Skin of body (tissue), 3 donors: ENCODE measurements at places on chromosomes 1 and 21.

GRCh38 chr1:151681923-151682322, 34.7 kb downstream of the CELF3 start:
- DNase-seq = no peak

DNA sequence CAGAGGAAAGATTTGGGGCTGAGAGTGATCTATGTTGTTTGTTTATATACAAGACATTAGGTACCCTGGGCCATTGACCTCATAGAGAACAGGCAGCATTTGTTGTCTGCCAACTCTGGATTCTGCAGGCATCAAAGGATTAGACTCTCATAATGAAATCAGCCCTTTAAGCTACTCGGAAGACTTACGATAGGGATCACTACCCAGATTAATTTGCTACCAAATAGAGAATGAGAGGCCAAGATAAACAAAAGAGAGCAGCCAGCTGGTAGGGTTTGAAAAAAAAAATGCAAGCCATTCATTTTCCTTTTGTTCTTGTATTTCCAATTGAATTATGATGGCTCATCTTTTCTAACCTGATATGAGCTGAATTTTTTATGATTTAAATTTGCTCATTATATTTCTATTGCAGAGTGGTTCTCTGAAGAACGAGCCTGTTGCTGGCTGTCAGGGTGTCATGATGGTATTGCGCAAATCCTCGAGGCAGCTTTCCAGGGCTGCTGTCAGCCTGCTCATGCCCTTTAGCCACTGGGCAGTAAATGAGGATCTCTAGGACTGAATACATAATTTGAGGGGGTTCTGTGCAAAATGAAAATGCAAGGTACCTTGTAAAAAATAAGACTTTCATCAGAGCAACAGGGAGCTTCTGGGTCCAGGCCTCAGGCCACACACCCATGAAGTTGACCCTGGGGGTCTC, 116.4 kb upstream of the KCNJ15 start:
- no peak for DNase-seq

DNA sequence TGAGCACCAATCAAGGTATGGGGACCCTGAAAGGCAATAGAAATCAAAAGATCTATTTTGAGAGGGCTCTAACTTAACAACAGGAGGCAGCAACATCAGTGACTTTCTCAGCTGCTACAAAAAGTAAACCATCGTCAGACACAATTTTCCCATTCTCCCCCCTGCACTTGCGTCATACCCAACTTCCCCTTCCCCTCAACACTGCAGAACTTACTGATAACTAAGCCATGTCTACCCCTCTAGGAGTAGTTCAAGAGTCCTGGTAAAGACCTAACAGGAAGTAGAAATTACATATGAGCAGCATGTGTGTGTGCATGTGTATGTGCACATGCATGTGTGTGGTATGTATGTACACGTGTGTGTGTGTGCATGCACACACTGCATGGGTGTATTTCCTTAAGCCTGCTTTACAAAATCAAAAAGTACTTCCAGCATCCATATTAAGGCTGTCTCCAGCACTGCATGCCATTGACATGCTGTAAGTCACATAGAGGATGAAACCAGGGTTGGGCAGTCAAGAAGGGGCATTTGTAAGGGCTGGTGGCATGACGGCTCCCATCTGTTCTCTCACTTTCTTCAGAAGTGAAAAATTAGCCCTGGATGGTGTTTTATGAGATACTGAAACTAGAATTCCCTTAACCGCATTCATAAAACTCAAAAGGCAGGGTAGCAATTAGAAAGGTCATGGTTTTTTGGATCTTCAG, 460.1 kb upstream of the RUNX1 start:
- no peak for DNase-seq

DNA sequence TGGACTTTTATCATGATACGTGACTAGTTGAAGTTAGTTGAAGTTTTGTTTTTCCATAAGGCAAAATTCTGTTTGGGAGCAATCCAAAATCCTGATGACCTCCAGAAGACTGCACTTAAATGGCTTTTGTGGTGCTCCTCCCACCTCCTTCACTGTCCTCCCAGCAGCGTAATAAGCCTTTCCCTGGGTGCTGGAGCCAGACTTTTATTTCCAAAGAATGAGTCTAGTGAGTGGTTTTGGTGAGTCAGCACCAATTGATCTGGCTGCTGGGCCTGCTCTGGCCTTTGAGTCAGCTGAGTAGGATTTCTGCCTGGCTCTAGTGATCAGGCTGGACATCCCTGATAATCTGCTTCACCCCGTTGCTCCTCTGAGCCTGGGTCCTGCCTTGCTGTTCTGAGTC, 21.7 kb upstream of the KCND3 start:
- DNase-seq = no peak

GRCh38 chr1:53657531-53657805, 81.5 kb downstream of the GLIS1 start:
- no peak for DNase-seq
